ENCODE measurements at places on chromosomes 16 and 17.

DNA sequence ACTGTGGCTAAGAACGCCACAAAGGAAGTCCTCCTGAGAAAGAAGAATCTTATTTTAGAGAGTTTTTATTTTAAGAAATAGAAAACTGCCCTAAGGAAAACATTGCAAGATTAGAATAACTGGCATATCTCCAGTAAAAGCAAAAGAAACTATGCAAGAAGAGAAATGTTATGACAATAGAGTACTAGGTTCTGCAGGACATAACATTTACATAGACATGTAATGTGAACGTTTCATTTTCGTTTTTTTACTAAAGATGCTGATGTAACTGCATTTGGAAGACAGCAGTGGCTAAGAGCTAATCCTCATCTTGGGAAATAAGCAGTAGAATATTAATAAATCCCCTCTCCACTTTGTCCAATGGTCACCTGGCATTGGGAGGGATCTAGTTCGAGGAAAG, 7.8 kb upstream of the ASGR2 start:
- DNase-seq = no peak

GRCh38 chr17:29163563-29163962, 16.6 kb downstream of the MYO18A start:
- DNase-seq = no peak

- DNase-seq = peak; percentile 52
Observed at GRCh38 chr16:2090777-2091546, 43.2 kb downstream of the TSC2 start.

- no peak for DNase-seq
Observed at GRCh38 chr17:40525294-40525693, 23.9 kb upstream of the TNS4 start.

DNA sequence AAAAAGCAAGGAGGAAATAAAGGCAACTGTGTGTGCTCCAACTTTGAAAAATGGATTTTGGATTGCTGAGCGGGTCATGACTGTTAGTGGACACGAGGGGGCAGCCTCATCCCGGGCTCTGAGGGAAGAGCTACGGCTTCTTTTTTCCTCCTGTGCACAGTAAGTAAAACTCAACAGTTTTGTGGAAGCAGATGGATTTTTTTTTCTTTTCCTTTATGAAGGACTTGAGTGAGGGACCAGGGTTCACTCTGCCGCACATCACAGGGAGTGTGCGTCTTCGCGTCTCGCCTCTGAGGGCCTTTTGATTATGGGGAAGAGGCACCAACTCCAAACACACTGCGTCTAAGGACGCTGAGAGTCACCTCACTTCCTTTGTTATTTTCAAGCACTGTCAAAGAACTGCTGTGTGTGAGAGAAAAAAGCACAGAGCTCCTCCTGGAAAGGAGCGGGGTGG, 80.3 kb upstream of the GOT2 start:
- DNase-seq = no peak

DNA sequence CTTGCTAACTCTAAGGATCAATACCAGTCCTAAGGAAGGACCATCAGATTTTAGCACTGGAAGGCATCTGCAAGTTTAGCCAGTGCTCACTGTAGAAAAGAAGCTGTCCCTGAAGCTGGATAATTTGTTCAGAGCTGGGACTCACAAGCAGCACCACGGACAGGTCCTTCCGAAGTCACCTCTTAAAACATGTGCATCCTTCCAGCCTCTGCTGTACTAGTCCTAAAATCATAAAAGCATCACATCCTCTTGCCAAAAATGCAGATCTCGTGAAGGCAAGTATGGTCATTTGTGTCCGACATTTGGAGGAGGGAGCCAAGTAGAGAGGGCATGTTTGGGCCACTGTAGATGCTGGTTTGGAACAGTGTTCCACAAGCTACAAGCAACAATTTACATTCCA, 506.9 kb downstream of the RBFOX1 start:
- DNase-seq = no peak

GRCh38 chr17:43611230-43611969, 50.3 kb downstream of the MEOX1 start:
- peak; percentile 4 for DNase-seq

DNA sequence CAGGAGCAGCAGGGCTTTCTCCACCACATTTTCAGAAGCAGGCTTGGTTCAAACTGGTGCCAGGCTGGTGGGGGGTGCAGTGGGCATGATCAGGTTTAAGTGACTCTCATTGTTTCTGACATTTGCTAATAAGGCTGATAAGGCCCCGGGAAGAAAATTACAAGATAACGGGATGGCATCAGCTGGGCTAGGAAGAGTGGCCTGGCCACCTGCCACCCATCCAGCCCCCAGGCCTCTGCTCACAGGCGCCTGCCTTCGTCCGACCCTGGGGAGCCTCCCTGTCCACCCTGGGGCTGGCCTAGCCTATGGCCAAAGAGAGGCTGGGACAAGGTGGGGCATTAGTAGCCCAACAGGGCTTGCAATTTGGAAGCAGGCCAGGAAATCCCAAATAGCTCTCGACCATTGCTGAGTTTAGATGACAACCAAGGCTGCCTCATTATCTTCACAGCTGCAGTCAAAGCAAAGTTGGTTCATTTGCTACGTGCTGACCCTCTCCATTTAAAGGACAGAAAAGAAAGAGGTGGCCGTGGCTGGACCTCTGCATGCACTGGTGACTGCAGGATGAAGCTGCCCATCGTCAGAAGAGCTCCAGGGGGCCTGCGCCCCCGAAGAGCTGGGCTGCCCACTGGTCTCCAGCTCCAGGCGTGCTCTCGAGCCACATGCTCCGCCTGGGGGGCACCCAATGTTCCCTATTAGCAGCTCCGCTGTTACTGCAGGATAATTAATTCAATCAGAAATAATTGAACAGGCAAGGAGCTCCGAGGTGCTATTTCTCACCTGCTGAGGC, 44.9 kb downstream of the PEMT start:
- no peak for DNase-seq

DNA sequence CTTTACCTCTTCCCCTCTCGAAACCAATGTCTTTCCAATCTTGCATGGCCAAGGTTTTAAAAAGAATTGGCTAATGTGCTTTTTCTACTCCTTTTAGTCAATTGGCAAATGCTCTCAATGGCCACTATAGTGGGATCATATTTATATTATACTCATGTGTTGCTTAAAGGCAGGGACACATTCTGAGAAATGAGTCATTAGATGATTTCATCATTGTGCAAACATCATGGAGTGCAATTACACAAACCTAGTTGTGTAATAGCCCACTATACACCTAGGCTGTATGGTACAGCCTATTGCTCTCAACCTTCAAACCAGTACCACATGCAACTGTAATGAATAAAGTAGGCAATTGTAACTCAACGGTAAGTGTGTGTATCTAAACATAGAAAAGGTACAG, 180.9 kb downstream of the HS3ST3A1 start:
- peak; percentile 30 for DNase-seq

- DNase-seq = no peak
Observed at GRCh38 chr17:36844601-36845000, 92.7 kb upstream of the LHX1 start.

DNA sequence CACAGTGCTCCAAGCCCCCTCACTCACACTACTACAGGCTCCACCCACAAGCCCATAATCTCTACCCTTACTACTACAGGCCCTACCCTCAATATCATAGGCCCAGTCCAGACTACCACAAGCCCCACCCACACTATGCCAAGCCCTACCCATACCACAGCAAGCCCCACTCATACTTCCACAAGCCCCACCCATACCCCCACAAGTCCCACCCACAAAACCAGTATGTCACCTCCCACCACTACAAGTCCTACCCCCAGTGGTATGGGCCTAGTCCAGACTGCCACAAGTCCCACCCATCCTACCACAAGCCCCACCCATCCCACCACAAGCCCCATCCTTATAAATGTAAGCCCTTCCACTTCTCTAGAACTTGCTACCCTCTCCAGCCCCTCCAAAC, 13.8 kb downstream of the RIPOR1 start:
- DNase-seq = no peak

- DNase-seq = no peak
Observed at GRCh38 chr17:67143318-67143717, 99.0 kb downstream of the CACNG1 start.

- peak; percentile 63 for DNase-seq
Observed at GRCh38 chr17:74201250-74201649, 2.2 kb upstream of the RPL38 start.

- DNase-seq = no peak
Observed at GRCh38 chr17:80992077-80992947, 671 bp downstream of the CHMP6 start.

DNA sequence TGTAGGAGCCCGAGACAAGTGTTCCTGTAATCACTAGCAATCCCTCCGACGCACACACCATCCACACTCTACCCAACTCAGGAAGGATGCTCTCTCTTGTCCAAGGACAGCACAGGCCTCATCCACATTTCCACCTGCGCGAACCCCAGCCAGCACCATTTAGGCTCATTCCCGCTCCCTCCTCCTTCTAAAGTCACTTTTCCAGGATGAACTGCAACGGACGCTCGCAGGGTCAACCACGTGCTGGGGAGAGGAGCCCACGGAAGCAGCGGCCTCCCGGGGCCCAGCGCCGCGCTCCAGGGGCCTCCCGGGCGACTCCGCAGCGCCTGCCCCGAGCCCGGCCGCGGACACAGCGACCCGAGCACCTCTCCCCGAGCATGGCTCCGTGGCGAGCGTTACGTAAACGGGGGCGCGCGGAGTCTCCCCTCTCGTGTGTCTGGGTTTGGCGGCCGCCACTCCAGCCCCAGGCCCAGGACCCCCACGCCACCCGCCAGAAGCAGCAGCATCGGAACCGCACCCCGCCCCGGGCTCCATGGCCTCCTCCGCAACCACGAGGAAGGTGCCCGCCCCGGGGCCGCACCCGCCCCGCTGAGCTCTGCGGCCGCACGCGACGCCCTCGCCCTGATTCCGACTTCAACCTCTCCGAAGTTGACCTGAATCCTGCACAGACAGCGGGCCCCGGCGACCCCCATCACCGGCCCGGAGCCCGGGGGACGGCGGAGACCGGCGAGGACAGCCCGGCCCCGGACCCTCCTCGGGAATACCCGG, 668 bp downstream of the USP36 start:
- no peak for DNase-seq
